Suppressor macrophage treated with lipopolysaccharide for 1 hour (primary cell): ENCODE measurements at places on chromosomes 6 and 20.

- no peak for DNase-seq
Measured at GRCh38 chr6:9039258-9039657, 603.9 kb upstream of the SLC35B3 start.

DNA sequence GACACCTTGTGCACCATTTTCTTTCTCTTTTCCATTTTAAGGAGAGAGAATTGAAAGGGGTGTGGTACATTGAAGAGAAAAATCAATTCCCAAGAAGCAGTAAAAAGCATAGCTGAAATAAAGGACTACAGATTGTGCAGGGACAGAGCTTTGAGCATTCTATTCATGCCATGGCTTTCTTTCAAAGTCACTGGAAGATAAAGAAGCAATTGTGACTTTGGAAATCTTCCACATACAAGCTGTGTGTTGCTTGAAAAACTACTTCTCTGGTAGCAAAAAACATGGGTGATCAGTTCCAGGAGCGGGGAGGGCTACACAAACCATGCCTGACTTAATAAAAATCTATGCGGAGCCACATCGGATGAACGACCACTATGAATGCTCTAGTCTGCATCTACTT, 230.2 kb upstream of the THEMIS start:
- no peak for DNase-seq

DNA sequence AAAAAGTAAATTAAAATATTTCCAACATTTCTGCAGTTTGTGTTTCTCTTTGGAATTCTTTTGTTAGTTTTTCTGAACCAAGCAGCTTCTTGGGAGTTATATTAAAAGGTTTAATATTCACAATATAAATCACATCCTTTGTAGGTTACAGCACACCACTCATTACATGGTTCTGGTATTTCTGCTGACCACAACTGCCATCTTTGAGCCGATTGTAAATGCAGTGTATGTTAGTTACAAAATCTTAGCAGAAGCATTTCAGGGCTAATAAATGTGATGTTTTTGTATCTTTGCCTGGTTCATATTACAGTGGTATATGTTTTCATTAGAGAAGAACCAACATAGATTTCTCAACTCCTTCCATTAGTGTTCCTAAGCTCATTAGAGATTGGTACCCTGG, 19.1 kb upstream of the TSHZ2 start:
- DNase-seq: no peak

- DNase-seq: no peak
Measured at GRCh38 chr20:20338133-20338730, 29.7 kb upstream of the INSM1 start.
